ENCODE measurements at places on chromosomes 1 and 21. TPM values are rescaled to one million over a fixed set of nuclear protein-coding genes. Genes with fewer than 3 reads are reported as not detected.

NLRP3 gene
- total RNA-seq, result 2.6 TPM

KRTAP19-1 gene
- total RNA-seq, result not detected

LHX8 gene
- total RNA-seq, result not detected

FNBP1L gene
- total RNA-seq, result 47.1 TPM

LRRC41 gene
- 72.2 TPM for total RNA-seq

MPZL1 gene
- 115 TPM for total RNA-seq

USP33 gene
- total RNA-seq, result 59.1 TPM

CHRM3 gene
- total RNA-seq, result not detected

FAM72A gene
- 5.2 TPM for total RNA-seq

TPTE gene
- not detected for total RNA-seq

TRAPPC3 gene
- total RNA-seq, result 167 TPM

ZNF683 gene
- total RNA-seq, result not detected

KLHDC7A gene
- total RNA-seq, result not detected

MAP1LC3C gene
- total RNA-seq, result under 0.01 TPM

TIE1 gene
- 536 TPM for total RNA-seq

HS2ST1 gene
- 21.1 TPM for total RNA-seq

CD2 gene
- total RNA-seq, result not detected

NEGR1 gene
- 3.8 TPM for total RNA-seq

OR10J1 gene
- not detected for total RNA-seq

ATP6V1G3 gene
- total RNA-seq, result not detected

HTR6 gene
- total RNA-seq, result not detected

ERICH3 gene
- not detected for total RNA-seq

KCNQ4 gene
- total RNA-seq, result under 0.01 TPM

EBNA1BP2 gene
- 151 TPM for total RNA-seq

HAO2 gene
- total RNA-seq, result not detected

SPATC1L gene
- 7.5 TPM for total RNA-seq

SLC30A10 gene
- total RNA-seq, result not detected

FAAH gene
- 2.1 TPM for total RNA-seq

REG4 gene
- total RNA-seq, result not detected

C4BPA gene
- not detected for total RNA-seq

NGF gene
- total RNA-seq, result not detected

CA6 gene
- not detected for total RNA-seq

VTCN1 gene
- total RNA-seq, result not detected

CFHR2 gene
- not detected for total RNA-seq

All from epithelial cell of umbilical artery (primary cell).